Stimulated activated CD4-positive, alpha-beta T cell treated with anti-CD3 and anti-CD28 coated beads, Interleukin-4, amount 100 ng/mL, for 4 hours (primary cell): ENCODE measurements at places on chromosomes 4 and X.

DNA sequence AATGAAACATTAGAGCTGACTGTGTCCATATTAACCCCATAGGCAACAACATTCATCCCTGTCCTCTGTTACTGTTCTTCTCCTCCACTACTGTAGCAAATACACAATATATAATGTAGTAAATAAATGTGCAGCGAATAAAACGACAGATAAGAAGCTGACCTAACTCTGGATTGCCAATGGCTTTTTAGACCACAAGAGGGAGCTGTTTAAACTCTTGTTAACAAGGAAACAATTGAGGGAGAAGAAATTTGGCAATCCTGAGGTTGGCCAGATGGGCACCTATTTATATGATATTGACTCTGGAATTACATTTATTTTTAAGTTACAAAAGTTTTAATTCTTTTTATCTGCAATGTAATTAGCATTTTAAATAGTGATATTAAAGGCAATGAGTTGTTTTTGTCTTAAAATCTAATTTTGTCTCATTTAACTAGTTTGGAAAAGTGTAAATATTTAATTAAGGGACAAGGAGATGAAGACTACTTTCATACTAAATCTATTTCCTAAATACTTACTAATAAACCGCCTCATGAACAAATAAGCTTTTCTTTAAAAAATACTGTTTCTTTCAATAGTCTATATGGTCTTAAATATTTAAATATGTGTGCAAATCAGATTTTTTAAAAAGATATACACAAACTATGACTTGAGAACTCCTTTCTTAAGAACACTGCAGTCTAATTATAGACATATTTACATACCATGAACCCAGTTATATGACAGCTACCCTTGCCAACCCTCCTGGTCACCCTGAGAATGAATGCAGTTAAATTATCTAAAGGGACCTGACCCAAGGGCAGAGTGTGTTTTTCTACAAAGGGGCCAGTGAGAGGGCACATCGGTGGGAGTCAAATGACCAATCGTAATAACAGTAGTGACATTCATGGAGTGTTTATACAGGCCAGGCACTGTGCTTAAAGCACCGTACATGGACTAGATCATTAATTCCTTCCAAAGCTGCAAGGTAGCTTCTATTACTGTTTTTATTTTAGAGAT, 52.9 kb upstream of the HPF1 start:
- DNase-seq = no peak

- no peak for DNase-seq
Measured at GRCh38 chr4:26727844-26728243, 132.8 kb upstream of the STIM2 start.

- DNase-seq = no peak
Measured at GRCh38 chrX:140064993-140065392, 99.7 kb upstream of the CXorf66 start.

DNA sequence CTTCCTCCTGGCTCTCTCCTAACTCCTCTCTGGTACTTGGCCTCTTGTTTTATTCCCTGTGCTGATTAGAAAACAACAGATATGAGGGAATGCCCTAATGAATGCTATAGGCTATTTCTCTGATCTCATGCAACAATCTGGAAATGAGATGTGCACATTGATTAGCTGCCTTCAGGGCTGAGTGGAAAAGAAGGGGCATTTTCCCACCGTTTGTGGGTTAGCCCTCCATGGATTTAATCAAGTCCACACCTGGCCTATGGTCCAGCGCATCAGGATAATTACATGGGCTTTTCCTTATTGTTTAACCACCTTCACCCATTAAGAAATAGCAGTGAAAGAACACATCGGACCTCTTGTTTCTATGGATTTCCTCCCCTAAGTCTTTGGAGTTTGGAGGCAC, 70.0 kb downstream of the CAPN6 start:
- no peak for DNase-seq

DNA sequence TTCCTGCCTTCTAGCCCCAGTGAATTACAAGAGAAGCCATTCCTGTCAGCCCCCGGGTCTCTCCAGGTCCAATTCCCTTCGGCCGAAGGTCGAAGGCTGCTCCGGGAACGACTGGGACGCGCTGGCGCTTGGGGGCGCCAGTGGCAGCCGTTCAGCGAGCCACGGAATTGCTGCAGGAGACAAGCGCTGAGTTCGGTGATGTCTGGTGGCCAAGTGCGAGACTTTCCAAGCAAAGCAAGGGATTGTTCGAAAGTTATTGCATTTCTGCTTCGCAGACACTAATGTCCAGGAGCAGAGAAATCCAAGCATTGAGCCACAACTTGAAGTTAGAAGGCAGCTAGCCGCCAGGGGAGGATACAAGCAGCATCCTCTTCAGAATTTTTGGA, 1.1 kb upstream of the DKK2 start:
- DNase-seq = no peak

DNA sequence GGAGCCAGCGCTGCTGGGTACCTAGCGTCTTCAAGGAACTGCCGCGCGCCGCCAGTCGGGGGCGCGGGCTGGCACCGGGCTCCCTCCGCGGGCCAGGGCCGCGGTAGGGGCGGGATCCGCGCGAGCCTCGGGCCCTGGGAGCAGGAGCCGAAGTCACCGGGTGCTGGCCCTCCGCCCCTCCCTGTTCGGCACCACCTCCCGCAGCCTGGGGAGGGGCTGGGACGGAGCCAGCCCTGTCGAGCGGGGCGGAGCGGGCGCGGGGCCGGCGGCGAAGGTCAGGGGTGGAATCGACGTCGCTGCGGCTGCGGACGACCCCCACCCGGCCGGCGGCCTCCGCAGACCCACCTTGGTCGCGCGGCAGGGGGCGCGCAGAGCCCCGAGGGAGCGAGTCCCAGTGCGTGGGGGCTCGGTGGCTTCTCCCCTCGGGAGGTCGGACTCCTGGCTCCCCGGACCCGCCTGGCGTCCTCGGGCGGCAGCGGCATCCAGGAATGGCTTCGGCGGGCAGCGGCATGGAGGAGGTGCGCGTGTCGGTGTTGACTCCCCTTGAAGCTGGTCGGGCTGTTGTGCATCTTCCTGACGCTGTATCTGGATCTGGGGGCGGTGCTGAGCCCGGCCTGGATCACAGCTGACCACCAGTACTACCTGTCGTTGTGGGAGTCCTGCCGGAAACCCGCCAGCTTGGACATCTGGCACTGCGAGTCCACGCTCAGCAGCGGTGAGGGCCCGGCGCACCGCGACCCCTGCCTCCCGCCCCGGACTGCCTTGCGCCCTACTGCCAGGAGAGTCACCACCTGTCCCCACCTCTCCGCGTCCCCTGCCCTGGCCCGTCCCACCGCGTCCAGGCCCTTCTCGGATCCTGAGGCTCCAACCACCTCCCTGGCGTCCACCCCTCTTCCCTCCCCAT, 50.5 kb upstream of the FAM47C start:
- DNase-seq = no peak
